ENCODE measurements at places on chromosomes 12 and 14.

GRCh38 chr14:77200406-77200985 lies 18.9 kb downstream of the TMEM63C start:
- no peak for DNase-seq

DNA sequence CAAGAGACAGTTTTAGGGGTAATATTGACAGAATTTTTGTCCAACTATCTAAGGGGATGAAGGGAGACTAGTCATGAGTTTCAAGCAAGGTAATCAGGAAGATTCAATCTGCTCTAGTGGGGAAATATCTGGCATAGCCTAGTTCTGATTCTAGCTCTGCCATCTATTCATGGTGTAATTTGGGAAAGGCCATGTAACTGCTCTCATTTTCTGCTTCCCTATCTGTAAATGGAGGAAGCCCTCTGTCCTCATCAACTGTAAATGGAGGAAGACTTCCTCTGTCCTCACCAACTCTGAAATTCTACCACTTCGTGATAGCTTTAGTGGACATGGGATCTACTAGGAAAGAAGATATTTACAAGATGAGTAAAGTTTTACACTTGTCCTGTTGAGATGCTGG lies 37.9 kb downstream of the BHLHE41 start:
- DNase-seq, result no peak

GRCh38 chr14:68589447-68590200 lies 203.2 kb downstream of the ZFP36L1 start:
- no peak for DNase-seq

- DNase-seq, result no peak
These were observed 43.4 kb downstream of the HSP90AA1 start for GRCh38 chr14:102043251-102044025.

DNA sequence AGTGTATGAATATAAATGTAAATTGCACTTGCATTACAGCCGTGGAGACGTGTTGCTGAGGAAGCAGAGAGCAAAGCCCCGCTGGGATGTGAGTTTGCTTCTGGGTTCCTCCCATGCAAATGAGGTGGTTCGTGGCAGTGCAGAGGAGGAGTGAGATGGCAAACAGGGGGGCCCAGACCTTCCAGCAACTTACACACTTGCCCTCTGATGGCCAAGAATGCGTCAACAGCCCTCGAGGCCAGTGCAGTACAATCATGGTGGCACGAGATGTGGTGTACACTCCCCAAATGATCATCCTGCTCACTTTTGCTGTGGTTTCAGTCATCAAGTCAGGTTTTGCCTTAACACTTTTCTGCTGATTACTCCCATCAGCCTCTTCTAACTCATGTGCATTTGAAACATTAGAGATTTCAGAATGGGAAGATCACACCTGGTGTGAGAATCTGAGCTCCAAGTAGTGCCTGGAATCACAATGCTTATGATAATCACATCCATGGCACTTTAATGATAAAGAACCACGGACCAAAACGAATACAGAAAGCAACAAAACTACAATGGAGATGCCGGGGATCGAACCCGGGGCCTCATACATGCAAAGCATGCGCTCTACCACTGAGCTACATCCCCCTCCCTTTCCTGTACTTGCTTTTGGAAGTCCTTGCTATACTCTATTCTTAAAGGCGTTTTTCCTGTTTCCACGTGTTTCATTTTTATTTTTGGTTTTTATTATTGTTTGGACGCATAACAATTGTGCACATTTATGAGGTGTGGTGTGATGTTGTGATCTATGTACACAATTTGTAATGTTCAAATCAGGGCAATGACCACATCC lies 7.0 kb upstream of the UBC start:
- DNase-seq, result peak; percentile 84

GRCh38 chr14:50022661-50023060 lies 93.7 kb downstream of the VCPKMT start:
- no peak for DNase-seq
